ENCODE measurements at places on chromosomes 12 and 14. TPM values are rescaled to one million over a fixed set of nuclear protein-coding genes. Genes with fewer than 3 reads are reported as not detected.

- DNase-seq, result no peak
Measured at GRCh38 chr14:57061009-57061711, 207.5 kb downstream of the EXOC5 start.

Gene CCDC177
- total RNA-seq, result 2.0 TPM

DNA sequence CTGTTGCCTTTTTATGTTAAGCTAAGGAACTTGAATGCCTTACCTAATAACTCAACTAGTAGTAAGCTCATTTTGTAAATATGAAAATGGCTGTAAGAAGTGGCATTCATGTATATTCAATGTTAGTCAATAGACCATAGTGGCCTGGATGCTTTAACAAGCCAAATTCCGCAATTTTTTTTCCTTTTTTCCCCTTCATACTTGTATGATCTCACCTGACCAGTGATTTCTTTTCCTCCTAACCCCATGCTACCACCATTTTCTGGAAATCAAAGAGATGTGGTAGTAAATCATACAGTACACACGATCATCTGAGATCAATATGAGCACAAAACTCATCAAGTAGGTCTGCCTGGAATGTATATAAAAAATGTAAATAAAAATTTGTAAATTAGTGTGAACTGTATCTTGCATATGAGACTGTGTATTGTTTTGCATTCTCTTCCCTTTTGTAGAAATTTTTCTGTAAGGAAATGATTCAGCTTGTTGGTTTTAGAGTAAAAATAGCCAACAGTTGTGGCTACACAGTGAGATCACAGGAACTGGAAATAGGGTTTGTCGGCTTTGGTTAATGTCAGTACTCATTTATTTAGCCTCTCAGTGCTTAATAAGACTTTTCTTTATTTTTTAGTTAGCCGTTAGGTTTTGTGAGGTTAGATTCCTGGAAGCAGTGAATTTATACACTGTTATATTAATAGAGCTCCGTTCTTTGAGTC is 62.5 kb downstream of the ETNK1 start:
- DNase-seq, result no peak

DNA sequence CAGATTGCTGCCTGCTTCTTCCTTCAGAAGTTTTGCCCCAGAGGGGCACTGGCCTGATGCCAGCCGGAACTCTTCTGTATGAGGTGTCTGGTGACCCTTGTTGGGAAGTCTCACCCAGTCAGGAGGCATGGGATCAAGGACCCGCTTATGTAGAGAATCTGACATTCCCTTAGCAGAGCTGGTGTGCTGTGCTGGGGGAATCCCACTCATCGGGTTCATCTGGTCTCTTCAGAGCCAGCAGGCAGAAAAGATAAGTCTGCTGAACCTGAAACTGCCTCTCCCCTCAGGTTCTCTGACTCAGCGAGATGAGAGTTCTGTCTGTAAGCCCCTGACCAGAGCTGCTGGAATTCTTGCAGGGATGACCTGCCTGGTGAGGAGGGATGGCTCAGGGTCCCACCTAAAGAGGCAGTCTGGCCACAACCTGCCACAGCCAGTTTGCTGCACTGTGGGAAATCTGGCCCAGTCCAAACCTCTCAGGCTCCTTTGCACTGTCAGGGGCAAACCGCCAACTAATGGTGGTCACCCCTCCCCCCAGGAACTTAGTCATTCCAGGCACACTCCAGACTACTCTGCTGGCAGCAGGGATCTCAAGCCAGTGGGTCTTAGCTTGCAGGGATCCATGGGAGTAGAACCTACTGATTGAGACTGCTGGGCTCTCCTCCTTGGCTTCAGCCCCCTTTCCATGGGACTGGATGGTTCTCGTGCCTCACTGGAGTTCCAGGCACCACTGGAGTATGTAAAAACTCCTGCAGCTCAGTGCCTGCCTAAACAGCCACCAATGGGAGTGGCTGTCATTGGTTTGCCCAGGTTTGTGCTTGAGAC is 4.1 kb downstream of the CLEC2D start:
- peak; percentile 5 for DNase-seq

DNA sequence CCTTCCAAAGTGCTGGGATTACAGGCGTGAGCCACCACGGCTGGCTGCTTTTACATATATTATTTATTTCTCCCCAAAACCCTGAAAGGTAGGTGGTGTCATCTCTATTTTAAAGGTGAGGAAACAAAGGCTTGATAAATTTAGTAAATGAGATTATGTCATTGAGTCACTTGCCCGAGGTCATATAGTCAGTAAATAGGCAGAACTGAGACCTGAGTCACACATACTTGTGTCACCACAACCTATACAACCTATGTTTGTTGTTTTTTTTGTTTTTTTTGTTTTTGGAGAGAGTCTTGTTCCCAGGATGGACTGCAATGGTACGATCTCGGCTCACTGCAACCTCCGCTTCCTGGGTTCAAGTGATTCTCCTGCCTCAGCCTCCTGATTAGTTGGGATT is 12.8 kb downstream of the TSFM start:
- no peak for DNase-seq

DNA sequence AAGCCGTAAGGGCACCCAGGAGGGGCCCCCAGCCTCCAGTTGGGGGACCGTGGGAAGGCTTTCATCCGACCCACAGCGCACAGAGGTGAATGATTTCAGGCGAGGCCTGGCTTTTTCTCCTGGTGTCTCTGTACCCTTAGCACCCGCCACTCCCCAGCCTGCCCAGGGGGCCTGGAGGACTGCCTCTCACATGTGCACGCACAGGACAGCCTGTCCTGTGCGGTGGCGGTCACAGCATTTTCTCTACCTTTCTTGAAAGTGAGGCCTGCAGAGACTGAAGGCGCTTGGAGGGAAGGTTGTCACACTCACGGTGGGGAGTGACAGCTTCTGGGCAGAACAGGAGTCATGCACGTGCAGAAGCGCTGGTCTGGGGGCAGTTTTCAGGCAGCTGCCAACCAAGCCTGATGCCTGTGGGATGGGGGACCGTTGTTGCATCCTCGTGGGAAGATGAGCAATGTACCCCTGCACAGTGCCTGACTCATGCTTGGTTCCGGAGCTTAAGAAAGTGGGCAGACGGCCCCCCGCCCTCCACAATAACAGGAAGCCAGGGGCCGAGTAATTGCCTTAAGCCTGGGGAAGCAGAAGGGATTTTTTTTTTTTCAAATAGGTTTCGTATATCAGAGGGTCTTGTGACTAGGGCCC is 148.1 kb downstream of the TSPAN9 start:
- no peak for DNase-seq

Gene TEAD4
- total RNA-seq, result 2.7 TPM

GRCh38 chr12:6866163-6866919 is 990 bp upstream of the TPI1 start:
- no peak for DNase-seq

Gene C12orf60
- total RNA-seq, result 3.7 TPM

- no peak for DNase-seq
Measured at GRCh38 chr12:64008596-64008995, 164.1 kb downstream of the SRGAP1 start.

DNA sequence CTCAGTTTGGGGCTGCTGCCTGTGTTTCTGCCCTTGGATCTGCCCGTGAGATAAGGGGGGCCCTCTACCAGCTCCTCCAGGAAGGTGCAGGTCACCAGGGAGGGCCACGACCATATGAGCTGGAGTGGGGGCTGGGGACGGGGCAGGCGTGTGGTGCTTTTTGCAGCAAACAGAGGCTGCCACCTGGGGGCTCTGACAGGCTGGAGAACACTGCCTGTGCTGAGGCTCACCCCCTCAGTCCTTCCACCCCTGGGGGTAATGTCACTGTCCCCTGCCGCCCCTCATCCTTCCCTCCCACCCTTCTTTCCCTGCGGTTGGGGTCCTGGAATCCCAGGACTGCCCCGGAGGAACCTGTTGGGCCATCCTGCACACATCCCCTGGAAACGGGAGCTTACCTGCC is 3.2 kb downstream of the PLD4 start:
- DNase-seq, result no peak

DNA sequence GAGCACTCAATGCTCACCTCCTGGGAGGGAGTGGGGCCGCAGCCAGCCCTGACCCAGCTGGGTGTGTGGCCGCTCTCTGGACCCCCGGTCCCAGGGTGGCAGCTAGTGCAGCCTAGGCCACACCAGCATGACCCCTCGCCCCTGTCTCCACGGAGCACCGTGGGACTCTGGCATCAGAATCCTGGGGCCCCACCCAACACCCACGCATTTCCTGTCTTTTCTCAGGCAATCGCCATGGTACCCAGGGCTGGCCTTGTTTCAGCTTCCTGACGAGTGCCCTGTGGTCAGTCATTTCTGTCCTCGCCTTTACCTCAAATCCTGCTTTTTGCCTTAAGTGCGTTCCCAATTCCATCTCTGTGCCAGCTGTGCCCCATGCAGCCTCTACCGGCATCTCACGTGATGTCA is 15.9 kb downstream of the PACS2 start:
- DNase-seq, result no peak

DNA sequence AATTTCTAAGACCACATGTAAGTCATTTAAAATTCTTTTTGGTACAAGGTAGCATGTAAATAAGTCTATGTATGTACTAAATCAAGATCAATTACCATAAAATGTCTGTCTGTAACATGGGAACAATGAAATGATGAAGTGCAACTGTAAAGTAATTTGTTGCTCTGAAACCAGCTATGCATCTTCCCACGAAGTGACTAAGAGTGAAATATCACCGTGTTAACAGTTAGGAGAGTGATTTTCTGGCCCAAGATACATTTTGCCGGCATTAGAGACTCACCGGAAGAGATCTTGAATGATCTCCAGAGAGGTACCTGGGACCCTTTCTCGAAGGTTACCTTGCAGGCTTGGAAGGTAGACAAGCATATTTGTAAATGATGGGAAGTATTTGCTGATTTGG is 105.8 kb downstream of the SAMD4A start:
- no peak for DNase-seq

DNA sequence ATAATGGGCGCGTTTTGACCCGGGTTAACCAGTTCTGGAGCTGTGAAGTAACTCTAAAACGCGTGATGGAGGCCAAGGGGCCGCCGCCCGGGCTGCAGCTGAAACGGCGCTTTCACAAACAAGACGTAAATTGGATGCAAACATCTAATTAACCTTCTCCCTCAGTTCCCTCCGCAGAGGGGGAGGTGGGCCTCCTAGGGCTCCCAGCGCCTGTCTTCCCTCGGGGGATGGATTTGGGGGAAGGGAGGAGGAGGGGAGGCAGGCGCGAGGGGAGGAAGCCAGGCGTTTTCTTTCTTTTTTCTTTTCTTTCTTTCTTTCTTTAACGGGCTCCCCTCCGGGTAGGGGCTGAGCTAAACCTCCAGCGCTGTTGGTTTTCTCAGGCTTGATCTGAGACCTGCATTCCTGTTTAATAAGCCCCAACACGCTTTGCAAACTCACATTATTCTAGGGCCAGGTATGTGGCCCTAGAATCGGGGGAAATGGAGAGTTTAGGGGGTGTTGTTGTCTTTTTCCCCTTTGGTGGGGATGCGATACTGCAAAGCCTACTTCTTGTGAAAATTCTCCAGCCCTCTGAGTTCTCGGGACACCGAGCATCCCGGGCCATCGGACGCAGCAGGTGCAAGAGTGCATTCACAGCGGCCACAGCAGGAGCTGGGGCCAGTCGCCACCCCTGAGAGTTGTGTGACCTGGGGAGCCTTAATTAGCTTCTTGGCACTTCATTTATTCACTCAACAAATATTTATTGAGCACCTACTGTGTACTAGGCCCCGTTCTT is 43.6 kb upstream of the LHX5 start:
- no peak for DNase-seq

- DNase-seq, result no peak
Measured at GRCh38 chr12:42968426-42968825, 378.9 kb upstream of the PRICKLE1 start.

DNA sequence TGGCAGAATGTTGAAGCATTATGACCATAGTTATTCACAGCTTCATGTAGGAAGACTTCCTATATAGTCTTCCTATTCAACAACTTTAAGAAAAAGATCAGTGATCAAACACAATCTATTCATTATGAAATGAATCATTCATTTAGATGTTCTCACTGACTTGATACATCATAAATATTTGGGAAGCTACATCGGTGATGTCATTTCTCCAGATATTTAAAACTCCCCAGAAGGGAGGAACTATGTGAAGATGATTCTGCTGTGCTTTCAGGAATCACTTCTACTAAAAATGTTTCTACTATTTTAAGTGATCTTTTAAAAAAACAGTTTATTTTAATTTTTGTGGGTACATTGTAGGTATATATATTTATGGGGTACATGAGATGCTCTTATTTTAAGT is 316.4 kb downstream of the BCAT1 start:
- no peak for DNase-seq

Gene LMO3
- 56.1 TPM for total RNA-seq

- peak; percentile 85 for DNase-seq
Measured at GRCh38 chr12:14554281-14555007, 13.2 kb downstream of the PLBD1 start.

GRCh38 chr14:98956661-98957060 is 315.3 kb downstream of the BCL11B start:
- no peak for DNase-seq

Gene RFX4
- total RNA-seq, result 18.6 TPM

Gene HRK
- 2.8 TPM for total RNA-seq

DNA sequence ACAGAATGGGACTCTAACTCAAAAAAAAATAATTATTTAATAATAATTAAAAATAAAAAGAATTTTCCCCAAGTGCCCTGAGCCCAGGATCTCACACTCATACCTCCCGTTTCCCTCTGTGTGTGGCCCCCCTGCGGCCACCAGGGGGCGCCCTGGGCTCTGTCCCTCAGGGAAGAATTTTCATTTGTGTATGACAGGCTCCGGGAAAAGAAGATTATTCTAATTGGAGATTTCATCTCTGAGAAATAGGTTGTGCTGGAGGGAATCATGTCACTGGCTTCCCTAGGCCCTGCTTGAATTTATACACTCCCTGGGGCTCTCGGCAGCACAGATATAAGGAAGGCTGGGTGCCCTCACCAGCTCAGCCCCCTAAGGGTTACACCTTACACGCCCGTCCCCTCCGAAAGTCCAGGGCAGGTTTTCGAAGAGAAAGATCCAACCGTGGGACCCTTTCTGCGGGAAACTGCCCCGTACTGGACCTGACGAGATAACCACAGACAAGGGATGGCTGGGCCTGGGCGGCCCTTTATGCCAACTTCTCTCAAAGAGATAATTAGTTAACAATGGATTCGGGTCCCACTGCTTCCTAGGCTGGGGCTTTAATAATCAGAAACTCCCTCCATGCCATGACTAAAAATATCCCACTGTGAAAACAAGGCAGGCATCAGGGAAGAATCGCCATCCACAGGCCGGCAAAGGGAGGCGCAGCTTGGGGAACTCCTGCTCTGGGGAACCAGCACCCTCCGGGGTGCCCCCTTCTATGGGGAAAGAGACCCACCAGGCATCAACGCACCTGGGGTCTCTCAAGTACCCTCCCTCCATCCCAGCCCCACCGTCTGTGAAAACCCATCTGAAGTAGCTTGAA is 80.7 kb downstream of the KDM2B start:
- no peak for DNase-seq

Gene PCBP2
- total RNA-seq, result 287 TPM

Gene RIMBP2
- 18.4 TPM for total RNA-seq

- DNase-seq, result no peak
Measured at GRCh38 chr12:879641-880040, 69.9 kb downstream of the RAD52 start.

GRCh38 chr12:79187032-79187431 is 322.5 kb downstream of the SYT1 start:
- no peak for DNase-seq

Data from spinal cord (tissue), 10 donors.